ENCODE measurements at places on chromosomes 12 and 14.

GRCh38 chr12:124543590-124544310 lies 23.7 kb downstream of the NCOR2 start:
- no peak for DNase-seq

- DNase-seq: no peak
Measured at GRCh38 chr14:105421723-105422615, 2.3 kb downstream of the MTA1 start.

GRCh38 chr14:93533842-93534241 lies 103.1 kb downstream of the UNC79 start:
- no peak for DNase-seq

- no peak for DNase-seq
Measured at GRCh38 chr12:42482748-42483520, 106.6 kb downstream of the PRICKLE1 start.

- DNase-seq: no peak
Measured at GRCh38 chr12:31263661-31264060, 62.3 kb downstream of the SINHCAF start.

DNA sequence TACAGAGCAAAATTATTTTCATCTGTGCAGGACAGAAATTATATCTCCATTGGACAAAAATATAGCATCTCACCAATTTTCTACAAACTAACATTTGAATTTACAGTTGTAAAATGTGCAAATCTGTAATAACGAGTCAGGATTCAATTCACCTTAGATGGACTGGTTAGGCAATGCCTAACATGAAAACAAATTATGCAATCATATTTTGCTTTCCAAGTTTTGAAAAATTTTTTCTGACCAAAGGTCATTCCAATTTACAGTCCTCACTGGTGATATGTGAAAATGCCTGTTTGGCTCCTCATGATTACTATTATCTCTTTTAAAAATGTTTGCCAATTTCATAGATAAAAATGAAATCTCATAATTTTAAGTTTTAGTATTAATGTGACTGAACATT lies 6.5 kb upstream of the CPM start:
- DNase-seq: no peak

DNA sequence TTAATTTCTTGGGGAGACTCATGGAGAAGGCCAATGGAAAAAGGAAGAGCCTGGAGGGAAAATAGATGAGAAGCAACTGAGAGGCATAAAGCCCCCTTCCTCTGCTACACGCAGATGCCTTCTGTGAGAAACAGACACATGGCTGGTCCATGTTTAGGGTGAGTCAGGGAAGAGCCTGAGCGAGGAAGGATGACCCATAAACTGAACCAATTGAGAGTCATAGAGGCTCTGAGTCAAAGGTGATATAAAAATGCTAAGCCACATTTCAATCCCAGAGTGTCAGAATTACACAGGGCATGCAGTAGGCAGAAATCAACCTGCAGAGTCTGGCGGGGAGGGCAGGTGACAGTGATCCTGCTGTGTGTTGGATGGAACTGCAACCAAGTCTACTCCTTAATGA lies 30.1 kb upstream of the NEDD1 start:
- no peak for DNase-seq

DNA sequence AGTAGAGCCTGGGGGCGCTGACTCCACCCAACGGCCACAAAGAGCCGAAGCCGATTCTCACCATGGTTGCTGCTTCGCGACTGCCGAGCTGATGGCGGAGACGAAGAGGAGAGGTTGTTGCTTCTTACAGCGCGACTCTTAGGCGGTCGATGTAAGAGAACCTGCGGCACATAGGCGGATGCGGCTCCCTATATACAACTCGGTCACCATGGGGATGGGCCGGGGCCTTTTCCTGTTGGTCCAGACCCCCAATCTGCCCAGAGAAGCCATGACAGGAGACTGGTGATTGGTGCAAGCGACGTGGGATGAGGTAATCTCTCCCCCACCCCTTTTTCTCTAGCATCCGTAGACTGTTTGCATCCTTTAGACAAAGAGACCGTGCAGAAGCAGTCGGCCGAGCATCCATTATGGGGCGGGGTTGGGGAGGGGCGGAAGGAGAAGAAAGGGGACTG lies at the start of gene TUBA1A:
TUBA1A (minus strand) TSS at position 165 of the 452 bp plus-strand sequence; CDS start at position 64, 101 bp downstream.
- DNase-seq: peak; percentile 98

DNA sequence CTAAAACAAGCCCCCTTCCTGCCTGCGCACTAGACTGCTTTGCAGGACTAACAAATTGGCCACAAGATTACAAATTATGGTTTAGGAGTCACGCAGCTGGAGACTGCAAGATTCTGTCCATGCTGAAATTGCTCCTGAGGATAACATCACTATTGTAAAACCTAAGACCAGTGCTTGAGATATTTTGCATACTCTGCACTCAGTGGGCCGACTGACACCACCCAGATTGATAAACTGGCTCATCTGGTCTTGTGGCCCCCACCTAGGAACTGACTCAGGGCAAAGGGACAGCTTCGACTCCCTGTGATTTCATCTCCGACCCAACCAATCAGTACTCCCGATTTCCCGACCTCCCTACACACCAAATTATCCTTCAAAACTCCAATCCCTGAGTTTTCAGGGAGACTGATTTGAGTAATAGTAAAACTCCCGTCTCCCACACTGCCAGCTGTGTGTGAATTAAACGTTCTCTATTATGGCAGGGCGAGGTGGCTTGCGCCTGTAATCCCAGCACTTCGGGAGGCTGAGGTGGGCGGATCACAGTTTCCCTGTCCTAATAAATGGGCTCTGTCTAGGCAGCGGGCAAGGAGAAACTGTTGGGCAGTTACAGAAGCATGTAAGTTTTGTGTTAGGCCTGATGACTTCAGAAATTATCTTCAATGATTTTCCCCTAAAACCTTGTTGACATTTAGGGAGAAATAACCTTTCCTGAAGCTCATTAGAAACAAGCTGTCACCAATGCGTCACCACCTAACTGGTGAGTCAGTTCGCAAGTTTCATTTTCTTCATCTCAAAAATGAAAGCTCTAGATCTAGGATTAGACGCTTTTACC lies 5.3 kb upstream of the UBC start:
- DNase-seq: no peak

- peak; percentile 13 for DNase-seq
Measured at GRCh38 chr12:67482751-67483661, 165.5 kb upstream of the DYRK2 start.

DNA sequence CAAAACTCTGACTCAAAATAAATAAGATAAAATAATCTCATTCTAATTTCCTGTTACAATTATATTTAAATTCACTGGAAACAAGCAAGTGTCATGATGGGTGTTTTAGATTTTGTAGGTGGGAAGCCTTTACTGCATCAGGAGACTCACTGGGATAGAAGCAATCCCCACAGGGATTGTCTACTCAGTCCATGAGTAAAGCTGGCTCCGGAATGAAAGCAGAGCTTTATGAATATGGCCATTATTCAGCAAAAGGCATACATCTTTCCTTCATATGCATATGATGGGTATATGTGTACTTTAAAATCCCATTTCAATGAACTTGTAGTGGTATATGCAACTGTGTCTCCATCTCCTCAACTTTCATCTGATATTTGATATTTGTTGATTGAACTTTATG lies 25.4 kb upstream of the PPM1H start:
- DNase-seq: no peak

DNA sequence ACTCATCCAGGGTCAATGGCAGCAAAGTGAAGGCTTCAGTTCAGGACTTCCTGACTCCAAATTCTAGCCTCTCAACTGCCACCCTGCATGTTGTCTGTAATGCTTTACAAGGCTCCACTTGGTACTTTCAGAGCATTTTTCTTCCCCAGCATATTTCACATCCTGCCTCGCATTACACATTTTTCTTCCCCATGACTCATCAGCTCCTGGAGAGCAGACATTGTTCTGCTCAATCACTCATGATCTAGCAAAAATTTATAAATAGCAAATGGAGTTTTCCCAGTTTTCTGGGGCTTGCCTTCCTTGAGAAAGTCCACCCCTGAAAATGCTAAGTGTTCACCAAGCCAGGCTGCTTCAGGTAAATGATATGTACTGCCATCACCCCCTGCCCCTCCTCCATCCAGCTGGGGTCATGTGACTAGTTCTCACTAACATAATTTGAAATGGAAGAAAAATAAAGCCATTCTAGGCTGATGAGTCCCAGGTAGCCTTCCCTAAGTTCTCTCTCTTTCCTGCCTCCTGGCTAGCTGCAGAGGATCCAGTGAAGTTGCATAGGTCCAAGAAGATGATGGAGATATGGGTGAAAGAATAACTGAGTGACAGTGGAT lies 69.4 kb downstream of the ARMH4 start:
- DNase-seq: peak; percentile 62

DNA sequence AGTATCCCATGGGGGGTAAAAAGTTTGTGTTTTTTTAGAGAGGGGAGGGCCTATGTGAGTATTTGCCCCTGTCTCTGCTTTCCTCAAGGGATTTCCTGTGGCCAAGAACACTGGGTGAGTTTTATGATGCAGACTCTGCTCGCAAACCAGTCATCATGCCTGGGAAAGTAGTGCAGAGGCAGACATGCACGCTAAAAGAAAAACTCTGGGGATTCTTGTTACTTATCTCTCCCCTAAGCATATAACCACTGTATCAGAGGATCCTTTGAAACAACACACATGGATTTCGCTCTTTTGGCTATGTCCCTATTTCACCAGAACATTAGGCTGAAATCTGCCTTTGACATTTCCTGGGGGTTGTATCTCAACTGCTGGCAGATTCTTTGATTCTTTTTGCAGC lies 1845.8 kb upstream of the SEL1L start:
- DNase-seq: no peak

DNA sequence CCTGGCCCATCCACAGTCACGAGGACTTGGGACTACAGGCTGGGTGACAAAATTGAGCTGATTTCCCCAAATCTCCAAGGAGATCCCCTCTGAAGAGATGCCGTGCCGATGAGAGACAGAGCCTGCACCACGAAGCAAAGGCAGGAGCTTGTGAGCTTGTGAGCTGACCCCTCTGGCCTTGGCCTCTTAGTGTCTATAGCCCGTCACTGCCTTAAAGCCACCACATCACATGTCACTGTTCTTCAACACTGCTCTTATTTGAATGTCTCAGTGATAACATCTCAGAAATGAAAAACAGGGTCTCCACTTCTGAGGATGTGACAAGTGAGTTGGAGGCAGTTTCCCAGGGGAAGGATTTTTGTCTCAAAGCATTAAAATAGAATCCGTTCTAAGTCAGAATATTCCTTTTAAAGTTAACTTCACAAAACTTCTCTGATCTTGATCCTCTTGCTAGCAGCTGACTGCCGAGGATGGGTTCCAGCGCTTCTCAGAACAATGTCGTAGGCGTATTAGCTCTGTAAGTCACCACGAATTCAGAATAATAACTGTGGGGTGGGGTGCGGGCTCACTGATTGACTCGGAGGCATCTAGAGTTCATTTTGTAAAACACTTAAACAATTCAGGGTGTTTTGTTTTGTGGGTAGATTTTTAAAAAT lies 37.5 kb downstream of the CHST11 start:
- no peak for DNase-seq

DNA sequence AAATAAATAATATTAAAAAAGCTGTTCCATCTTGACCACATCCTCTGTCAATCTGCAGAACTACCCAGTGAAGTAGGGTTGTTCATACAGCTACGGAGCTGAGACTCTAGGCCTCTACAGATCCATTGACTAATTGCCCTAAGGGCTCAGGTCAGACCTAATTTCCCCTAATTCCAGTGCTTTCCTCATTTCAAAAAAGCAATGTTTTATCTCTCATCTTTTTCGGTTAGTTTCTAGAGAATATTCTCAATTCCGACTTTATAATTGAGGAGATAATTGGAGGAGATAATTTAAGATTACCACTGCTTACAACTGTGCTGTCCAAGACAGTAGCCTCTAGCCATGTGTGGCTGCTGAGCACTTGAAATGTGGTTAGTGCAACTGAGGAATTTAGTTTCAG lies 167.1 kb downstream of the KIF21A start:
- DNase-seq: no peak

Data from AG09309 (cell line).